ENCODE measurements at places on chromosomes 1 and 21. TPM values are rescaled to one million over a fixed set of nuclear protein-coding genes. Genes with fewer than 3 reads are reported as not detected.

DNA sequence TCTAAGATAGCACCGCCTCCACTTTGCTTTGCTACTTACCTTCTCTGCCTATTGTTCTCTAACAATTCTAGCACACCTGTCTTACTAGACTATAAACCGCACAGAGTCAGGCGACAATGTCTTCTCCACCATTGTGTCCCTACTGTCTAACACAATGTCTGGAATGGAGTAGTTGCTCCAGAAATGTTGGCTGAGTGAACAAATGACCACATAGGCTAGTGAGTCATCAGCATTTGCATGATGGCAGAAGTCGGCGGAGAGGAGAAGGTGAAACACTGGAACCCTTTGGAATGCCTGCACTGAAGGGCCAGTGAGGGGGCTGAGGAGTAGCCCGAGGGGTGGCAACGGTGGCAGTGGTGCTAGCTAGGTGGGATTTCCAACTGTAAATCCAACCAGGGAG, 14.0 kb upstream of the PABPC4 start:
- no peaks in the 10 kb centered on the region for H3K4me1 ChIP-seq
- no peaks in the 10 kb centered on the region for H3K27me3 ChIP-seq
- no peak overlapping the region for H3K4me3 ChIP-seq
- no peak for DNase-seq

The CD1E gene
- not detected for polyA plus RNA-seq

The ST6GALNAC5 gene
- not detected for polyA plus RNA-seq

The UCHL5 gene
- 52.7 TPM for polyA plus RNA-seq

All from naive thymus-derived CD8-positive, alpha-beta T cell (primary cell).